Smooth muscle cell of the pulmonary artery (primary cell): ENCODE measurements at places on chromosomes 12 and 14. TPM values are rescaled to one million over a fixed set of nuclear protein-coding genes. Genes with fewer than 3 reads are reported as not detected.

TMTC3 gene
- 67.6 and 89.6 TPM in 2 replicates for total RNA-seq

KRT3 gene
- not detected in 2 replicates for total RNA-seq

TMEM229B gene
- total RNA-seq = 2.5 and 2.7 TPM in 2 replicates

SYNDIG1L gene
- total RNA-seq = under 0.01 TPM in 1 of 2 replicates, not detected in the other

DPPA3 gene
- total RNA-seq = not detected in 2 replicates

SYT10 gene
- not detected in 2 replicates for total RNA-seq

RXYLT1 gene
- 10.7 and 13.7 TPM in 2 replicates for total RNA-seq

GNB3 gene
- 2.0 and 3.2 TPM in 2 replicates for total RNA-seq

UNG gene
- 16.1 and 17.2 TPM in 2 replicates for total RNA-seq

TEX22 gene
- 0.17 and 0.39 TPM in 2 replicates for total RNA-seq

AVPR1A gene
- 1.9 TPM in 1 of 2 replicates, not detected in the other for total RNA-seq

CDCA3 gene
- 3.5 and 6.3 TPM in 2 replicates for total RNA-seq

CNTN1 gene
- 0.59 and 1.8 TPM in 2 replicates for total RNA-seq

MFAP5 gene
- total RNA-seq = 37.3 and 80.5 TPM in 2 replicates

GXYLT1 gene
- 9.0 and 11.7 TPM in 2 replicates for total RNA-seq

TAS2R50 gene
- total RNA-seq = 2.9 and 6.5 TPM in 2 replicates
